Activated naive CD8-positive, alpha-beta T cell treated with anti-CD3 and anti-CD28 coated beads, Interleukin-2, amount 10 ng/mL, durations not matched to agents 7 days and 5 days (primary cell): ENCODE measurements at places on chromosomes 7 and 10.

GRCh38 chr7:2729031-2729892, 41.3 kb downstream of the AMZ1 start:
- H3K4me1 ChIP-seq = peaks cover 9% of the 10 kb centered on the region
- no peaks in the 10 kb centered on the region for H3K27me3 ChIP-seq
- no peak overlapping the region for H3K27ac ChIP-seq
- H3K36me3 ChIP-seq = peaks cover 5% of the 10 kb centered on the region
- peak; percentile 9 for DNase-seq

DNA sequence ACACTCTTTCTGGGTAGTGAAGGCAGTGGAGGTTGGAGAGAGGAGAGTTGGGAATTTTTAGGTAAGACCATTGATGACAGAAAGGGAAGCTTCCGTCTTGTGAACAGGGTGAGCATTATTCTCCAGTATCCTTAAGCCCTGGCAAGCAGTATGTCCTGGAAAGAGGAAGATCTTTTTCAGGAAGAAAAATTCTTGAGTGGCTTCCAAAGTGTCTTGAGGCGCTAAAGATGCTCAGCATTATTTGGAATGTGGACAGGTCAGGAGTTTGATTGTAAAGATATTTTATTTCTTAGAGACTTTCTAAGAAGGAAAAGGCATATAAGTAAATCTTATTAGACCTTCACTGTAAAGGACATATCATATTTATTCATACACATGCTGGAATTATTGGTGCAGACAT, 54.3 kb downstream of the ABCC2 start:
- DNase-seq = no peak
- H3K4me1 ChIP-seq = peaks cover 2% of the 10 kb centered on the region
- no peak overlapping the region for H3K27ac ChIP-seq

DNA sequence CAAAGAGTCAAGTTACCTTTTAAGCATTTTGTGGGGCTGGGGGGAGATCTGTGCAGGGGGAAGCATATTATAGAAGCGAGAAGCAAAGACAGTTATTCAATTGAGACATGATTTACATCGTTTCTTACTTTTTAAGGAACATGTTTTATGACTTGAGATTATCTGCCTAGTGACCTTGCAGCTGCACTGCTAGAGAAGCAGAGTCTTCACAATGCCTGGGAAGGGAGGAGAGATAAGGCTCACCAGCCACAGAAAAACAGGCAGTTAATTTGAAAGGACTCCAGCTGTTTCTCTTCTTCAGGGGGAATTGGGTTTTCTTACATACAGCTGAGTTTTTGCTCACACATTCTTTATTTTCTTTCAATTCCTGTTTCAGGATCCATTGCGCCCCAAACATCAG, 31.0 kb downstream of the PHYH start:
- H3K4me3 ChIP-seq = no peak overlapping the region
- H3K4me1 ChIP-seq = peaks cover 10% of the 10 kb centered on the region

GRCh38 chr10:5530846-5531557, 6.2 kb downstream of the CALML3 start:
- no peaks in the 10 kb centered on the region for H3K36me3 ChIP-seq
- H3K27ac ChIP-seq = no peak overlapping the region
- H3K4me3 ChIP-seq = no peak overlapping the region
- no peaks in the 10 kb centered on the region for H3K27me3 ChIP-seq
- peak; percentile 14 for DNase-seq

- no peak overlapping the region for H3K27ac ChIP-seq
- H3K36me3 ChIP-seq = peaks cover 1% of the 10 kb centered on the region
- peaks cover 4% of the 10 kb centered on the region for H3K4me1 ChIP-seq
- H3K27me3 ChIP-seq = no peaks in the 10 kb centered on the region
- H3K4me3 ChIP-seq = no peak overlapping the region
Observed at GRCh38 chr7:957418-958220, 3.1 kb upstream of the ADAP1 start.

- H3K27me3 ChIP-seq = no peaks in the 10 kb centered on the region
- no peak for DNase-seq
- peaks cover 28% of the 10 kb centered on the region for H3K4me1 ChIP-seq
- no peaks in the 10 kb centered on the region for H3K36me3 ChIP-seq
- no peak overlapping the region for H3K27ac ChIP-seq
Observed at GRCh38 chr7:74653686-74654181, 3.8 kb upstream of the GTF2I start.

GRCh38 chr7:68984306-68984705, 614.0 kb upstream of the AUTS2 start:
- no peaks in the 10 kb centered on the region for H3K36me3 ChIP-seq
- no peak overlapping the region for H3K27ac ChIP-seq
- DNase-seq = no peak
- H3K27me3 ChIP-seq = no peaks in the 10 kb centered on the region
- H3K4me3 ChIP-seq = no peak overlapping the region
- no peaks in the 10 kb centered on the region for H3K4me1 ChIP-seq

GRCh38 chr7:132964876-132965275, 117.0 kb downstream of the CHCHD3 start:
- H3K4me1 ChIP-seq = no peaks in the 10 kb centered on the region
- no peak overlapping the region for H3K4me3 ChIP-seq
- peaks cover 9% of the 10 kb centered on the region for H3K36me3 ChIP-seq
- H3K27me3 ChIP-seq = no peaks in the 10 kb centered on the region
- H3K27ac ChIP-seq = no peak overlapping the region

DNA sequence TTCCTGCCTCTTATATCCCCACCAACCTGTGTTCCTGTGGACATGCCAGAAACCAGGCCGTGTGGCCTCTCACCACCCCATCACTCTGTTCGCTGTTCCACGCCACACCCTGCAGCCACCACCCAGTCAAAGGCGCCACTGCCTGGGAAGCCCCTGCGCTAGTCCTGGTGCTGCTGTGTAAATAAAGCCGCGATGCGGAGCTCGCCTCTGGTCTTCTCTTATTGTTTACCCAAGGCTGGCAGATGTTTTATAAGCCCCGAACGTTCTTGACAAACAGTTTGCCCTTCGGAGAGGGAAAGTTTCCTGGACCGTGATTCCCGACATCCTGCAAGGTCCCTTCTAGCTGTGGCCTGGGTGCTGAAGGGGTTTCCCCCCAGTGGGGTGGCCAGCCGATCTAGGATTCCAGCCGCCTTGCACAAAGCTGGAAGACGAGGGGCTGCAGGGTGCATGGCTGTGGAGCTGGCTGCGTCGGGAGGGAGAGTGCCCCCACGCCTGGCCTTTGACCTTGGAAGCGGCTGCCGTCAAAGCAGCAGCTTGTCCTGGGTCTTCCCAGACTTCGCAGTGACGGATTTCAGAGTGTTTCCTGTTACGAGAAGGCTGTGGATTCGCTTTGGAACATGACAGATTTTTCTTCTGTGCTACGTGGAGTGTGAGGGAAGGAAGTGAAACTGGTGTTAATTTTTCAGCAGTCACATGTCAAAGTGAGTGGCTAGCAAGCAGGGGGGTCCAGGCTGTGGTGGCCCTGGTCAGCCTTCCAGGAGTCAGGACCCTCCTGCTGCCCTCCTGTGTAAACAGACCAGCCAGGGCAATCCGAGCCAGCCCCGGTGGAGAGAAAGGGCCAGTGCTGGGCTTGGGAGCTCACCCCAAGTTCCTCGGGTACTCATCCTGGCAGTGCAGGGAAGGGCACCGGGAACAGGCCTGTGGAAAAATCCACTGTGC, 61.6 kb downstream of the LHPP start:
- no peak overlapping the region for H3K27ac ChIP-seq
- no peaks in the 10 kb centered on the region for H3K36me3 ChIP-seq
- H3K27me3 ChIP-seq = no peaks in the 10 kb centered on the region
- H3K4me1 ChIP-seq = no peaks in the 10 kb centered on the region
- H3K4me3 ChIP-seq = no peak overlapping the region
- no peak for DNase-seq

DNA sequence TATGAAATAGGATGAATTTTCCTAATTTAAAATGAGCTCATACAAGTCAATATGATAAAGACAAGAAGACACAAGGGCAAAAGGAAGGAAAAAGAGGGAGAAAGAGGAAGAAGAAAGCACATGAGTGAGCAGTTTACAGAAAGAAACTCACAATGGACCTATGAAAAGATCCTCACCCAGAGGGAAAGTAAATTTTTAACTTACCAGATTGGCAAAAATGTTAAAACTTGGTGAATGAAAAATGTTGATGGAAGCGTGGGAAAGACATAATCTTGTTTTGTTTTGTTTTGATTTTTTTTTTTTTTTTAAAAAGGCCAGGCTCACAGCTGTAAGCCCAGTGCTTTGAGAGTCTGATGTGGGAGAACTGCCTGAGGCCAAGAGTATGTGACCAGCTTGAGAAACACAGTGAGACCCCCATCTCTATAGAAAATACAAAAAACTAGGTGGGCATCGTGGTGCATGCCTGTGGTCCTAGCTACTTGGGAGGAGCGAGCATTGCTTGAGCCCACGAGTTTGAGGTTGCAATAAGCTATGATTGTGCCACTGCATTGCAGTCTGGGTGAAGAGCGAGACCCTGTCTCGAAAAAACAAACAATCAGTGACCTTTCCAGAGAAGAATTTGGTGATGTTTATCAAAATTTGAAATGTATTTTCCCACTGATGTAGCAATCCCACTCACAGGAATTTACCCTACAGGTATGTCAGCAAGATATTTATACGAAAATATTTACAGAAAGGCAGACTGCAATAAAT, 152.9 kb upstream of the ASAH2 start:
- DNase-seq = no peak
- peaks cover 8% of the 10 kb centered on the region for H3K36me3 ChIP-seq
- H3K27ac ChIP-seq = no peak overlapping the region

DNA sequence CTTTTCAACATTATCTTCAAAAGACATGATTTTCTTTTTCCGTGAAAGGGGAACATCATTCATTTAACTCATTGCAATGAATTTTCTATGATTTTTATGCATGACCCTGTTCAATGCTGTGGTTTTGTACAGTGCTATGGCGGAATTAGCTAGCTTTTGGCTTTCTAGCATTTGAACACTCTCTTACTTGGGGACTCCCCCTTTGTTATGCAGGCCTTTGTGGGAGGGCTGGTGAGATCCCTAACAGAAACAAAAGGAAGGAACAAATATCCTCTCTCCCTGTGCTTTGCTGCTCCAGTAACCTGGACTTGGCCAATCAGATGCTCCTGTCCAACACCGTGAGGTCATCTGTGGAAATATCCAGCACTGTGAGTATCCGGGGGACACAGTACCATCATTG, 353.4 kb upstream of the FZD8 start:
- H3K36me3 ChIP-seq = no peaks in the 10 kb centered on the region
- no peaks in the 10 kb centered on the region for H3K27me3 ChIP-seq
- H3K27ac ChIP-seq = no peak overlapping the region
- no peak overlapping the region for H3K4me3 ChIP-seq
- H3K4me1 ChIP-seq = no peaks in the 10 kb centered on the region
- no peak for DNase-seq

DNA sequence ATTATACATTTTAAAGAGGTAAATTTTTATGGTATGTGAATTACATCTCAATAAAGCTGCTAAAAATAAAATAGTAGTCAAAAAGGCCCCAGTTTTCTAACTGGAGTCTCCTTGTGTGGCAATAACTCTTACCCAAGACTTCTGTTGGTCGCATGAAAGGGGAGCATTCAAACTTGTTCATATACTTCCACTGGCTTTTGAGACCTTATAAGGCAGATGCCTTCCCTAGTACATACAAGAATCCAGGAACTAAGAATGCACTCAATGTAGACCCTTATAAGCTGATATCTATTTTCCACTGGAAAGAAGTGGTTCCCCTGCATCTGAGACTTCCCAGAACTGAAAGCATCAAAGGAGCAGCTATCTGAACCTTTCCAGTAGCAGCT, 13.0 kb downstream of the BCAP29 start:
- H3K4me1 ChIP-seq = no peaks in the 10 kb centered on the region
- H3K27ac ChIP-seq = no peak overlapping the region
- H3K36me3 ChIP-seq = peaks cover 22% of the 10 kb centered on the region

- DNase-seq = peak; percentile 22
- peak overlapping the region; percentile 18 for H3K27ac ChIP-seq
- peaks cover 47% of the 10 kb centered on the region for H3K4me1 ChIP-seq
- no peak overlapping the region for H3K4me3 ChIP-seq
- H3K27me3 ChIP-seq = no peaks in the 10 kb centered on the region
- H3K36me3 ChIP-seq = peaks cover 7% of the 10 kb centered on the region
Observed at GRCh38 chr7:2040201-2040892, 192.4 kb downstream of the MAD1L1 start.

GRCh38 chr10:95544783-95545500, 16.2 kb downstream of the SORBS1 start:
- H3K27me3 ChIP-seq = no peaks in the 10 kb centered on the region
- DNase-seq = no peak
- no peaks in the 10 kb centered on the region for H3K36me3 ChIP-seq
- no peak overlapping the region for H3K4me3 ChIP-seq
- no peak overlapping the region for H3K27ac ChIP-seq

- H3K4me3 ChIP-seq = no peak overlapping the region
- no peak overlapping the region for H3K27ac ChIP-seq
- no peaks in the 10 kb centered on the region for H3K36me3 ChIP-seq
- H3K27me3 ChIP-seq = no peaks in the 10 kb centered on the region
- H3K4me1 ChIP-seq = no peaks in the 10 kb centered on the region
- DNase-seq = no peak
Observed at GRCh38 chr10:34185998-34186397, 629.1 kb downstream of the PARD3 start.

- no peak overlapping the region for H3K4me3 ChIP-seq
- no peaks in the 10 kb centered on the region for H3K36me3 ChIP-seq
- no peaks in the 10 kb centered on the region for H3K4me1 ChIP-seq
- no peaks in the 10 kb centered on the region for H3K27me3 ChIP-seq
Observed at GRCh38 chr7:80498481-80499349, 13.1 kb downstream of the GNAT3 start.

GRCh38 chr10:123309731-123310130, 155.5 kb downstream of the BUB3 start:
- peaks cover 1% of the 10 kb centered on the region for H3K27me3 ChIP-seq
- no peak overlapping the region for H3K4me3 ChIP-seq
- H3K4me1 ChIP-seq = no peaks in the 10 kb centered on the region
- DNase-seq = no peak
- H3K27ac ChIP-seq = no peak overlapping the region
- H3K36me3 ChIP-seq = no peaks in the 10 kb centered on the region

DNA sequence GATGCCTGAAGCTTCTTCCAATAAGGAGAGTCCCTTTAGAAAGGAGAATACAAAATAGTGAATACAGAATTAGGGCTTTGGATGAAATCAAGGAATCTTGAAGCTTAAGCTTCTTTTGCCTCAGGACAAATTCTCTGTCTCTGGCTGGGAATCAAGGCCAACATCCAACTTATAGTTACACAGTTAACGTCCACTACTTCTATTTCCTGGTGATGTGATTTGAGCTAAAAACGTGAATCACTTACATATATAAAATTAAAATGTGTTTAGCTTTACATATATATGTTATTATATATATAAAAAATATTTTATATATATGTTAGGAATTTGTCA, 11.4 kb upstream of the INPP5F start:
- peaks cover 2% of the 10 kb centered on the region for H3K27me3 ChIP-seq
- H3K27ac ChIP-seq = no peak overlapping the region
- H3K36me3 ChIP-seq = peaks cover 7% of the 10 kb centered on the region
- H3K4me1 ChIP-seq = no peaks in the 10 kb centered on the region

DNA sequence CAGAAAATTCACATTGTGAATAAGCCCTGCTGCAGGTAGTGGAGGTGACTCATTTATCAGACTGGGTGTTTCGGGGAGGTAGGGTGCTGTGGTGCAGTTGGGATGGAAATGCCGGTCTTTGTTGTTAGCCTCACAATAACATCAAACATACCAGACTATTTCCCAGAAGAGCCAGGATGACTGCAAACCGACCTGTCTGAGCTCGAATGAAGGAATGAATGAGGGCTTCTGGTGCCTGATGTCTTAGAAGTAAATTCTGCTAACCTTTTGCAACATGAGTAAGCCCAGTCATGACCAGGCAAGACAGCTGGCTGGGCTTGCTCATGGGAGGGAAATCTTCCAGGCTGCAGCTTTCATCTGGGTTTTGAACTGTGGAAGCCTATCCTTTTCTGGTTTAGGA, 2.4 kb upstream of the VDAC2 start:
- H3K4me1 ChIP-seq = peaks cover 28% of the 10 kb centered on the region
- H3K4me3 ChIP-seq = no peak overlapping the region
- DNase-seq = no peak
- H3K36me3 ChIP-seq = peaks cover 14% of the 10 kb centered on the region
- H3K27ac ChIP-seq = peak overlapping the region; percentile 75
- no peaks in the 10 kb centered on the region for H3K27me3 ChIP-seq
